Tibial nerve (tissue), 4 donors: ENCODE measurements at places on chromosomes 16 and 17. TPM values are rescaled to one million over a fixed set of nuclear protein-coding genes. Genes with fewer than 3 reads are reported as not detected.

GRCh38 chr16:49499869-49500610 is 126.4 kb downstream of the C16orf78 start:
- no peak for DNase-seq

- no peak for DNase-seq
Measured at GRCh38 chr16:19817122-19817521, 67.5 kb downstream of the GPRC5B start.

- DNase-seq: no peak
Measured at GRCh38 chr16:75372236-75372856, 61.0 kb downstream of the CFDP1 start.

SOX15 gene
- total RNA-seq: 3.1 TPM
